T-helper 2 cell treated with Interferon-gamma antibody and Interleukin-4, amounts not matched to agents 5 μg/mL and 100 μg/mL, for 36 hours (primary cell): ENCODE measurements at places on chromosomes 7 and 10.

DNA sequence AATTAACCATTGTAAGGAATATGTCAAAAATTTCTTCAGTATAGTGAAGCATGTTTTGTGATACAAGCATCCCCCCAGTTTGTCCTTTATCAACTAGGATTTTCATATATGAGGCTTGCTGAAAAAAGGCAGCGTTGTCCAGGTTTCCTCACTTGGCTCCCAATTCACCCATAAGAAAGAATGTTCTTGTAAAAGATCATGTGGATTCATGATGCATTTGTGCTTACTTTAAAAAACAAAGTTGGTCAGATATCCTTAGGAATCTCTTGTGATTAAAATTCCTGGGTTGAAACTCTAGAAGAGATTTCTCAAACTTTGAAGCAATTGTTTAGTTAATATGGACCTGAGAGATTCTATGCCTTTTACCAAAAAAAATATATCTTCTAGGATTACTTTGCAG is 181.8 kb downstream of the KIAA1217 start:
- no peak for DNase-seq

DNA sequence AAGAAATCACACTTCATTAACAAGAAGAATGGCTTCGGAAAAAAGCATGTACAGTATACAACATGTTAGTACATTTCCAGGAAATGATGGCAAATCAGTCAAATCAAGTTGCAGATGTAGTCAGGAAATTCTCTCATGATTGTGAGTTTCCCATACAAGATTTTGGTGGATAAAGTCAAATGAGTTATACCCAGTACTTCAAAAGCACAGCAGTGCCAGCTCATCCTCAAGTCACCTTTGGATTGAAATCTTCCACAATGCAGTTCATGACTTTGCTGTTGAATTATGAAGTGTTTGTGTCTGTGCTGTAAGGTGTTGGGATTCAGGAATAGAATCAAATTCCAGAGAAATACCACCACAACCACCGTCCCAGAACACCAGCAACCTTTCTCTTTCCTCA is 301.3 kb upstream of the BMPER start:
- DNase-seq, result no peak

GRCh38 chr10:7335977-7336376 is 74.9 kb downstream of the SFMBT2 start:
- no peak for DNase-seq

DNA sequence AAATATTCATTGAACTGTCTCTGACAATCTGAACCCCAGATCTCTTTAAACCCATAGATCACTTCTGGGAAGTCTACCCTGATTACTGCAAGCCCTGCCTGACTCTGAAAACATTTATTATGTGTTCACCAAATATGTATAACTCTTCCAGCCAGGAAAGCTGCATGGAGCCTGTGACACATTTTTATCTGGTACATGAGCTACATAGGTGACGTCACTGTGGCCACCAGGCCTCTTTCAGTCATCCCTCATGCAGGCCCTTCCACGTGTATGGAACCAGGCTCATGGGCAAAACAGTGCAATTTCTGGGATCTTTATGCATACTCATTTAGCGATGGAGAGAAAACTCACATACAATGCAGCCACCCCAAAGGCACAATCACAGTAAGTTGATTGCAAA is 133.9 kb upstream of the NUPR2 start:
- no peak for DNase-seq

DNA sequence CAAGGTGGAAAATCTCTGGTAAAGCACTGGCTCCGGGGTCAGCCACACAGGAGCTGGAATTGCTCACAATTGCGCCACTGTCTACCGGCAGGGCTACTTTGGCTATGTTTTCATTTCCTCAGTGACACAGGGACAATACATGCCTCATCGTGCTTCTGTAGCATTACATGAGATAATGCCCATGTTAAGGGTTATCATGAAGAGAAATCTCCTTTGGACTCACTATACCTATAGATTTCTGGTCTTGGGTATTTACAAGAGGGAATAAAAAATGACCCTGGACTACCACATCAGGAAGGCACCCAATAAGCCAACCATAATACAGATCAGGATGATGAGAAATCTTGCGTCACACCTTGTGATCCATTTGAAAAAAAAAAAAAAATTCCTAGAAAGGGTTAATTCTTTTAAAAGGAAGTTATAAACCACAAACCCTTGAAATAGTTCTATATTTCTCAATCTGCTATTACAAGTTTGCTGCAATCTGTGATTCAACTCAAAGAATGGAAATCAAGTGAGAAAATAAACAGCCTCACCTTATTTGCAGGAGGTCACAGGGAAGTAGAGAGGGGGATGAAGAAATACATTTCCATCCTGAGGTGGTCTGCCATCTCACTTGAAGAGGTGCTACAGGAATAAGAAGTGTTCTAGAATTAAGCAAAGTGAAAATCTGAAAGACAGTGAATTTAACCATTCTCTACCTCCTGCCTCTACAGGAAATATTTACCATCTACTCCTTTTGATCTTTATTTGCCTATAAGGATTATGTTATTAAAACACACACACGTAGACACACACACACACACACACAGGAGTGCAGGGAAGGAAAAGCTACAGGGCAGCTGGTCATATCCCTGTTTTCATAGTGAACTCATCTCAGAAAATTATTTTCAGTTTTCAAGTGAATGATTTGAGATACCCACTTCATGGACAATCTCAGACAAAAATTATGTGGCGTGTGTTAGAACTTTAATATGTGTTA is 231.3 kb upstream of the CELF2 start:
- DNase-seq, result no peak

DNA sequence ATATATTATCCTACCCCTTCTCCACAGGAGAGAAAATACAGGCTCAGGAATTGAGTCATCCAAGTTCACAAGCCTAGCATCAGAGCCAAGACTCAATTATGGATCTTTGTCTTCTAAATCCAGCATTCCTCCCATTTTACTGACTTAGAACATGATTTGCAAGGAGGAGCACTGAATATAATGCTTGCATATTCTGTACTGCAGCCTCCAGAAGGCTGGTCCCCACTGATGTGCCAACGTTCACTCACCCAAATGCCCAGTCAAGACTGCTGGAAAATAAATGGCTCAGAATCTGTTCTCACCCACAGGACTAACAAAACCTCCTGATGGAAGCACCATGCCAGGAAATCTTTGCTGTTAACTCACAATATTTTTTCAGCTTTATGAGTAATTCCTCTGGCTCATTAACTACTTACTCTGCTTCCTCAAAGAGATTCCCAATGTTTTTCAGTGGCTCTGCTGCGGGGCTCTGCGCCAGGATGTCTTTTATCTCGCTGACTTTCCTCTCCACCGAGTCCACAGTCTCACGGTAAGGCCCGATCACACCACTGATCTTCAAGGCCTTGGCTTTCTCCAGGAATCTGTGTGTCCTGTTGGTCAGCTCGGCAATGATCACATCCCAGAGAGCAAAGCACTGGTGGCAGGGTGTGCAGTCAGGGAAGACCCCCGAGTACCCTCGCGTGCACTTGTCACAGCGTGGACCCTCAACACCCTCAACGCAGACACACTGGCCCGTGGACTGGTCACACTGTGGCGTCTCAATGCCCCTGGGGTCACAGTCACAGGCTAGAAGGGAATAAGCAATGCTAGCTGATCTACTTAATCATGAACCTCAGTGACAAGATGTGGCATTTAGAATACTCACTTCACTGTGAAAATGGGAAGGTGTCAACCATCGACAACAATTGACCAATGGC is 48.8 kb downstream of the DLD start:
- DNase-seq, result no peak

DNA sequence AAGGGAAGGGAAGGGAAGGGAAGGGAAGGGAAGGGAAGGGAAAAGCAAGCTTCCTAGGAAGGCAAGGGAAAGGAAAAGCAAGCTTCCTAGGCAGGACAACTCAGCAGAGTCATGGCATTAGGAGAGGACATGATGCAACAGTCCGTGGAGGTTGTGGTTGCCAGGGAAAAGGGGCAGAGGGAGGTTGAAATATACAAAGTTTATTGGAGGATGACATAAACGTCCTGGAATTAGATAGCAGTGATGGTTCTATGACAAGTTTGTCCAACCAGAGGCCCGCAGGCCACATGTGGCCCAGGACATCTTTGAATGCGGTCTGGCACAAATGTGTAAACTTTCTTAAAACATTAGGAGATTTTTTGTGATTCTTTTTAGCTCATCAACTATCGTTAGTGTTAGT is 59.8 kb upstream of the OPN4 start:
- no peak for DNase-seq

DNA sequence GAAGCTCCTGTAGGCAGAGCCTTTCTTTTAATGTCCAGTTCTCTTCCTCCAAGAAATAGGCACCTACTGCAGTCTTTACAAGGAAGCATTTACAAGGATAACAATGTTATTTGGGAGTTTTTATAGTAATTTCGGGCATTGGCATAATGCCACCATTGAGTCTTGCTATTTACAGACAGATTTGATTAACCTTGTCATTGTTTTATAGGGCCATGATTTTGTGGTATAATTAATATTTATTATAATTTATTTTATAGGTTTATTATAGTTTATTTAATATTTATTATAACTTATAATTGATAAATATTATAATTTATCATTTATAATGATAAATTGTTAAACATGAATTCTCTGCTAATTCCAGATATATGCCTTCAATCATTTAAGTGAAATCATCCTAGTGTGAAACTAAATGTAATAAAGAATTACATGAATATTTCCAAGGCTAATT is 573 bp upstream of the POT1 start:
- DNase-seq, result no peak

DNA sequence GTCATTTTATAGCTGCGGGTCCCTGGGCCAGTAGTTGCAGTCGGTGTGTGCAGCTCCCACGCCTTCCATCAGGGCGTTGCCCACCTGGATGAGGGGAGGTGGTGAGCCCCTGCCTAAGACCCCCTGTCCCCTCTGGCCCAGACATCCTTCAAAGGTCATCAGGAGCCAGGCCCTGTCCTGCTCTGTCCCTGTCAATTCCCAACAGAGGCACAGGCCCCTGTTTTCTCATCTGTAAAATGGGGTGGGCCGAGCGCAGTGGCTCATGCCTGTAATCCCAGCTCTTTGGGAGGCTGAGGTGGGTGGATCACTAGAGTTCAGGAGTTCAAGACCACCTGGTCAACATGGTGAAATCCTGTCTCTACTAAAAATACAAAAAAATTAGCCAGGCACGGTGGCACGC is 128.5 kb upstream of the TNRC18 start:
- DNase-seq, result no peak

DNA sequence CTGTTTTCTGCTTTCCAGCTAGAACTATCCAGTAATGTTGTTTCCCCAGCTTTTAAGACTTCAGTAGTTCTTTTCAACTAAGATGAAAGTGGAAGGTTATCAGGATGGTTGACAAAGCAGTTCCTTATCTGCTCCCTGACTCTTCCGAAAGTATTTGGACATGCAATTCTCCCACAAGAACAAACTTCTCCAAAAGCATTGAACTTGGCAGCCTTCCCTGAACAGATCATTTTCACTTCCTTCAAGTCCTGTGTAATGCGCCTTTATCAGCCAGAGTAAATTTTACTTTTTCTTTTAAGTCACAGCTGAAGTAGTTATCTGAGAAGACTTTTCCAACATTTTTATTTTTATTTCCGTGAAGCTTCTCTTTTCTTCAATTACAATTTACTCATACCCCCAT is 39.7 kb downstream of the CDC14C start:
- DNase-seq, result no peak

GRCh38 chr7:139901901-139902300 is 72.8 kb downstream of the TBXAS1 start:
- no peak for DNase-seq
